ENCODE measurements at places on chromosomes 3 and 15.

DNA sequence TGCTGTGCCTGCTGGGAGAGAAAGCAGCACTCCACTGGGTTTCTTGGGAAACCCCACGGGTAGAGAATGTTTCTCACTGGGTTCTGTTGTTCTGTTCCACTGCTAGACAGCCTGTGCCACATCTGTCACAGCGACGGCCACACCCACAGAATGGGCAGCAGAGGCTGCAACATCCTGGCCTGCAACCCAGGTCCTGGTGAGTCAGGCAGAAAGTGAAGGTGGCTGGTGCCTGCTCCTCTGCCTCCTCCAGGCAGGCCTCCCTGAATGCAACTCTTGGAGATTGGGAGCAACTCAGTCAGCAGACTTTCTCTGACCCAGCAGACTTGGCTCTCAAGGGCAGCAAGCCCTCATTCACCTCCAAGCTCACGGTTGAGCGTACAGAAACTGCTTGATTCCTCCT lies 13.0 kb downstream of the C3orf18 start:
- DNase-seq: no peak

GRCh38 chr3:132124651-132125284 lies 90.0 kb upstream of the CPNE4 start:
- DNase-seq: no peak

DNA sequence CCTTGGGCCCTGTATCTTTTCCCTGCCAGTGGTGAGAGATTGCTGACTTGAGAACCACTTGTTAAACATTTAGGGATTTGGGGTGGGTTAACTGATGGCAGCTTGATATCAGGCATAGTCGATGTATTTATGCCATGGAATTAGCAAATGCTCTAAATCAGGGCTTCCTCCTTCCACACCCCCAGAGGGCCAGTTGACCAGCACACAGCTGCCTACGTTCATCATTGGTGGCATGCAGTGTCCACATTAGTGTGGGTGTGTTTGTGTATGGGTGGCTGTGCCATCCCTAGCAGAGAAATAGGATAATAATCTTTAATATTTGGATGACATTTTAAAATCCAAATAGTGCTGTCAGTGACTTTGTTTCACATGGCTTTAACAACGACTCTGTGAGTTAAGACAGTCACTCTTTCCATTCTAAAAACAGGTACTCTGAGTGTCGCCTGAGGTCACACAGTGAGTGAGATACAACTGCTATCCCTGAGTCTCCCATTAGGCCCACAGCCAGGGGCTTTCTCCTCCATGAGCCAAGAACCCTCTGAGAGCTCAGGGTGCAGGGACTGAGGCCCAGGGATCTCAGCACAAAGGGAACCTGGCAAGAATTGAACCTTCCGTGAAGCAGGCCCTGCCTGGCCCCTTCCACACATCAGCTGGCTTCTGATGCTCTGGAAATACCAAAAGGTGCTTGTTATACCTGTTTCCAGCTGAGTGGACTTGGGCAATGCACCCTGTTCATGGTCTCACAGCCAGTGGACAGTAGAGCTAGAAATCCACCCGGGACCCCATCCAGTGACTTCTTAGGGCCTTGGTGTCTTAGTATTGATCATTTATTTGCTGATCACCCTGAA lies 4.3 kb upstream of the LTF start:
- DNase-seq: no peak

DNA sequence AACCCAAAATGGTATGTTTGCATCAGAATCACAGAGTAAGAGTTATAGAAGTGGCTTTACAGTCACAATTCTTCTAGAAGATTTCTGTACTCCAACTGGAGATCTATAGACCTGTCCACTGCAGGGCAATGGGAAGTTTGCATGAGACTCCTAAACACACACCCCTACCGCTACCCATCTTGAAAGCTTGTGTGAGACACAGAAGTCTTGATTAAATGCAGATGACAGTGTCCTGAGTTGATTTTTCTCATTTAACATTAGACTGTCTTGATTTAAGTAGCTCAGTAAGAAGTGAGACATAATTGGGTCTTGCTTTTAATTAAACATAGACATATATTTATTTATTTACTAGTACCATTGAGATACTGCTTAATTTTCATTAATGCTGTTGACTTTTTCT lies 54.4 kb downstream of the CD47 start:
- no peak for DNase-seq

- DNase-seq: no peak
These were observed 256.3 kb downstream of the LRTM1 start for GRCh38 chr3:54671511-54671910.

DNA sequence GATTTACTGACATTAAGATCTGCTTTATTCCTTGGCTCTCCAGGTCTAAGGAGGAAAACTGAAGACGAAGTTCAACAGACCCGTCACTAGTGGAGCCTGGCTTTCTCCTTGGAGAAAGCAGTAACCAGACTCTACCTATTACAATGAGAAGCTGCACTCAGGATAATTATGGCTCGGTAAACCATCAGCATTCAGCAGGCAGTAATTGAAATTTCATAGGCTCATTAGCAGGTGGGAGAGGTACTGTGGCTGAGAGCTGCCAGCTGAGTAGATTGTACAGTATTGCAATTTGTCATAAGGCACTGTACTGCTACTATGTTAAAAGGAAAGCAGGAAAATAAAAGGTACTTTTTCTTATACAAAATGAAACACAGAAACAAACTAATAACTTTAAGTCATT lies 51.2 kb downstream of the CHAC1 start:
- no peak for DNase-seq

DNA sequence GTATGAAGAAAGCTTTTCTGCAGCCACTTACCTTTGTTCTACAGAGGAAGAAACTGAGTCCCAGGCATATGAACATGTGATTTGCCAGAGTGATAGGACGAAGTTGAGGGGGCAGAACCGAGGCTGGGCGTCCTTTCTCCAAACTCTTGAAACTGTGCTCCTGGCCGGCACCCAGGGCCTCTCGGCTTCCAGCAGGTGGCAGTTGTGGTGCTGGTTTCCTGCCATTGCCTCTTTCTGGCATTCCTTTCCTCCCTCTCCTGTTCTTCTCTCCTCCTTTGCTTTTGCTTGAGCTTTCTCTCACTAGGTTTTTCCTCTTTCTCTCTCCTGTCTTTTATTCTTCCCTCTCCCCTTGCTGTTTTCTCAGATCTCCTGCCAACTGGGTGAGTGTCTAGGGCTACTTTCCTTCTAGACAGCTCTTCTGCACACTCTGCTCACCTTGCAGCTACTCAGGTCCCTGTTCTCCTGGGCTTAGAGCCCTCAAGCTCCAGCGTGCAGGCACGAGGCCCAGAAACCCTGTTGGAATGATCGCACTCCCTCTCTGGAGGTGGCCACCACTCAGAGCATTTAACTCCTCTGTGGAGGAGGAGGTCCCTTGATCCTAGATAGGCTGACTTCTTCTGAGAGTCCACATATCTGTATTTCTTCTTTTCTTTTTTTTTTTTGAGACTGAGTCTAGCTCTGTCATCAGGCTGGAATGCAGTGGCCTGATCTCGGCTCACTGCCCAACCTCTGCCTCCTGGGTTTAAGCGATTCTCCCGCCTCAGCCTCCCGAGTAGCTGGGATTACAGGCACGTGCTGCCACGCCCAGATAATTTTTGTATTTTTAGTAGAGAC lies 26.2 kb downstream of the TRAK1 start:
- no peak for DNase-seq

GRCh38 chr15:101535170-101535902 lies 45.8 kb upstream of the PCSK6 start:
- no peak for DNase-seq

GRCh38 chr3:183912895-183913579 lies 28.4 kb upstream of the PARL start:
- DNase-seq: no peak

DNA sequence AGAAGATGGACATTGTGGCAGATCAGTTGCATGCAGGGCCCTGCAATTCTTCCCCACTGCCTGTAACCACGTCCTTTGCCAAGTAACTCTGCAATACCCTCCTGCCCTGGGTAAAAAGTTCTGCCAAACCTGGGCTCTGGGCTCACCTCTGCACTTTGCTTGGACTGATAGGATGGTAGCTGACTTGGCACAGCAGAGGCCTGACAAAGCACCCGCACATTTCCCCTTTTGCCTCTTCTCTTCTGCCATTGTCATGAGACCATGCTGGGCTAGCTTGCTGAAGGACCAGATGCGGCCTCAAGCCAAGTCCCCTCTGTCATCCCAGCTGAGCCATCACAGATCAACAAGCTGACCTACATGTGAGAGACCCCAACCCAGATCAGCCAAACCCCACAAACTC lies 122.4 kb downstream of the SMAD6 start:
- no peak for DNase-seq

DNA sequence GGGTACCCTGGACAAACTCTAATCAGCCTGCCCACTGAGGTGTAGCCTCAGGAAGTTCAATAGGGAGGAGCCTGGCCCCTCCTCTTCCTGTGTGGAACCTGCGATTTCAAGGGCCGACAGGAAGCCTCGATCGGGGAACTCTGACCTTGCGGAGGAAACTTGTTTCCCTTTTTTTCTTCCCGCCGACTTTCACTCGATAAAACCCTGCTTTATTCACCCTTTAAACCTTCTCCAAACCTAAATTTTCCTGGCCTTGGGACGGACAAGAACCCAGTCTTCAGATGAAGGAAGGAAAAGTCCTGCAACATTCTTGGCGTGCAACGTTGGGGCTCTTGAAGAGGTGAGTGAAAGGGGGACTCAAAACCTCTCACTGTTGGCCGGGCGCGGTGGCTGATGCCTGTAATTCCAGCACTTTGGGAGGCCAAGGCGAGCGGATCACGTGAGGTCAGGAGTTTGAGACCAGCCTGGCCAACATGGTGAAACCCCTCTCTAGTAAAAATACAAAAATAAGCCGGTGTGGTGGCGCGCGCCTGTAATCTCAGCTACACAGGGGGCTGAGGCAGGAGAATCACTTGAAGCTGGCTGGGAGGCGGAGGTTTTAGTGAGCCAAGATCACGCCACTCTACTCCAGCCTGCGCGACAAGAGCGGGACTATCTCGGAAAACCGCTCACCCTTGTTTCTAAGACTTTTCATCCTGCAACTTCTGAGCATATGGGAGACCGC lies 208.2 kb downstream of the ZNF385D start:
- DNase-seq: no peak

DNA sequence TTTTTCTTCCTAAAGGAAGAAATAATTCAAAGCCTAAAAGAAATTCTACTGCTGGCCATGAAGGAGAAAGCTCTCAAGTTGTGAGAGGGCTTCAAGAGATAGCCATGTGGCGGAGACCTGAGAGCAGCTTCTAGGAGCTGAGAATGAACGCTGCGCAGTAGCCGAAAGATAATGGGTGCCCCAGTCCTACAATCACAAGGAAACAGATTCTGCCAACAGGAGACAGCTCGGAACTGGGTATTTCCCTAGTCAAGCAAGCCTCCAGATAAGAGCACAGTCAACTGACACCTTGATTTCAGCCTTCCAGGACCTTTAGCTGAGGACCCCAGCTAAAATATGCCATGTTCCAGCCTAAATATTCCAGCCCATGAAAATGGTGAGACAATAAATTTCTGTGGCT lies 824.1 kb downstream of the FHIT start:
- DNase-seq: no peak

GRCh38 chr3:86282106-86282787 lies 708.7 kb downstream of the VGLL3 start:
- DNase-seq: no peak

GRCh38 chr15:22949074-22949547 lies 31.1 kb downstream of the CYFIP1 start:
- DNase-seq: no peak

- no peak for DNase-seq
These were observed at the start of gene GYG1 for GRCh38 chr3:148991219-148992026. Gene GYG1 (plus strand): TSS chr3:148991540. CDS start chr3:148991641, 101 bp downstream.

DNA sequence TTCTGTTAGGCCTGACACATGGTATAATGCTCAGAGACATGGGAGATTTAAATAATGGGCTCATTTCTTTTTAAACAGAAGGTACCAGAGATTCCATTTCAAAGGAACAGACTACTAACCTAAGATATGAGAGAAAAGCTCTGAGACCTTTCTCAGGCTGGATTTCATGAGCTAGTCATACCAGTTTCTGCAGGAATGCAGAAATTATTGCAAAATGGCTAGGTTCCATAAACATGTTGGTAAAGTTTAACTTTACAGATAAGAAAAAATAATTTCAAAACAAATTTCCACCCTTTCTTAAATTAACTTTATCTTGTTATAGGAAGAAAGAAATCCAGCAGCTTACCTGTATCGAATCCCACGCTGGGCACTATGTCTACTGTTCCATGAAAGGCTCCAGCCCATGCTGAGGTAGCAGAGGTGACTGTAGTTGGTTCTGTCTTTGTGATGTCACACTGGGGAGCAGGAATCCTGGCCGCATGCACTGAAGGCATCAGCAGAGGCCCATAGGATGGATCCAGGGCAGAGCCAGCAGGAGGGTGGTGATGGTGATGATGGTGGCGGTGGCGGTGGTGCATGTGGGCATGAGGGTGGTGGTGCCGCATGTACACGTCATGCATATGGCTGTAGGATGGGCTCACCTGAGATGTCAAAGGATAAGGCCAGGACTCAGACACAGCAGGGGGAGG lies 22.6 kb downstream of the VGLL3 start:
- DNase-seq: no peak

- no peak for DNase-seq
These were observed 77.4 kb upstream of the SEC13 start for GRCh38 chr3:10398341-10398740.

DNA sequence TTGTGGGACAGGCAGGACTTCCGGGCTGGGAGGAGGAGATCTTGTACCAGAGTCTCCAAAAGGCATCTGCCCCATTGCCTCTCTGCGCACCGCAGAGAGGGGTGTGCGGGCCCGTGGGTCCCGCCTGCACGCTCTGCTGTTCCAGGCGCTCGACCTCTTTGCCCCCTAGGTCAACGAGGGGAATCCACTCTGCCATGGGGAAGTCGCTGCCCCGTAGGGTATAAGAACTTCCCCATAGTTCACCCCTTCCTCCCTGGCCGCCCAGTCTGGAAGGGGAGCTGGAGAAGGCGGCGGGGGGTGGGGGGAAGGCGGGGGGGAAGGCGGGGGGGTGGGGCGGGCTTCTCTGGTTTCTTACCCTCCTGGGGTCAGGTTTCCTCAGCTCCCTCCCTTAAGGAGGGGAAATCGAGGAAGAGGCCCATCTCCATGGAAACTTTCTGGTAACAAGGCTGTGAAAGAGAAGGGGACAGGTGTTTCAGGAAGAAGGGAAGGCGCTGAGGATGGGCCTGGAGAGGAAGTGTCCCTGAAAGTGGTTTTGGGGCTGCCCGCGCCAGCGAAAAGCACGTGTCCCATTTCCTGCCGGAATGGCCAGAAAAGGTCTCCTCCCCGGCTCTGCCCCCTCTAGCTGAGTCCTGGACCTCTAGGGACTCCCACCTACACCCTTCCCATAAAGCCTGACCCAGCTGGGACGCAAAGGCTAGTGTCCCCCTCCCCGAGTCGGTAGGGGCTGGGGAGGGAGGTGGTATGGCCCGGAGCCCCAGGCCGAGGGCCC lies 27.5 kb downstream of the NR1I2 start:
- DNase-seq: no peak
